ENCODE measurements at places on chromosomes 2 and 18.
A peak's percentile ranks its signal among the peaks of the same experiment; 100 is the strongest.

DNA sequence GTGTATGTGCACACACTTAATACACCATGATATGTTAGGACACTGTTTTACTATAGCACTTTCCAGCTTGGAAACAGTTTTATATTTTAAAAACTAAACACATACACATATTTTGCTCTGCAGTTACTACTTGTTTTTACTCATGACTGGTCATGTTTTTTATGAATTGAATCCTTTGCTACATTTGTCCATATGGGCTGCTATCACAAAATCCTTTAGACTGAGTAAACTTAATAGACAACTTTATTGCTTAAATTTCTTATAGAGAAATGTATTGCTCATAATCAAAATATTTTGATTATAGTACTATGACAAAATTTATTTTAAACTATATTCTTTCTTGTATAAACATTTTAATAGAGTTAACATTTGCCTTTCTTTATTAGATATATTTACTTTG, 314.8 kb downstream of the RBM43 start:
- no peak for DNase-seq

DNA sequence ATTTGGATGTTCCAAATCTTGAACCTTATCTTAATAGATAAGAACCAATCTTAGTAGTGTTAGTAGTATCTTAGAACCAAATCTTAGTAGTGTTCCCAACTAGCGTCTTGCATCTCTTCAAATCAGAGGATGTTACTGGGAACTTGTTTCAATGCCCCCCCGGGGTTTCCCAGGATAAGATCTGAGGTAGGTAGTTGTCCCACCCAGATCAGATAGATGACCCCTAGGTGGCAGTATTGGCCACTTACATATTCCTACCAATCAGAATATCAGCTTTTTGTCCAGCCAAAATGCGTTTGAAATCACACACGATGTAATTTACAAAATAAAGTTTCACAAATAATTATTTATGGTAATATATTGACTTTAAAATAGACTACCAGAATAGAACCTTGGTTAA, 314.8 kb downstream of the MBD2 start:
- no peak for DNase-seq

GRCh38 chr2:105744091-105744908, 412 bp upstream of the NCK2 start:
- peak; percentile 71 for DNase-seq

DNA sequence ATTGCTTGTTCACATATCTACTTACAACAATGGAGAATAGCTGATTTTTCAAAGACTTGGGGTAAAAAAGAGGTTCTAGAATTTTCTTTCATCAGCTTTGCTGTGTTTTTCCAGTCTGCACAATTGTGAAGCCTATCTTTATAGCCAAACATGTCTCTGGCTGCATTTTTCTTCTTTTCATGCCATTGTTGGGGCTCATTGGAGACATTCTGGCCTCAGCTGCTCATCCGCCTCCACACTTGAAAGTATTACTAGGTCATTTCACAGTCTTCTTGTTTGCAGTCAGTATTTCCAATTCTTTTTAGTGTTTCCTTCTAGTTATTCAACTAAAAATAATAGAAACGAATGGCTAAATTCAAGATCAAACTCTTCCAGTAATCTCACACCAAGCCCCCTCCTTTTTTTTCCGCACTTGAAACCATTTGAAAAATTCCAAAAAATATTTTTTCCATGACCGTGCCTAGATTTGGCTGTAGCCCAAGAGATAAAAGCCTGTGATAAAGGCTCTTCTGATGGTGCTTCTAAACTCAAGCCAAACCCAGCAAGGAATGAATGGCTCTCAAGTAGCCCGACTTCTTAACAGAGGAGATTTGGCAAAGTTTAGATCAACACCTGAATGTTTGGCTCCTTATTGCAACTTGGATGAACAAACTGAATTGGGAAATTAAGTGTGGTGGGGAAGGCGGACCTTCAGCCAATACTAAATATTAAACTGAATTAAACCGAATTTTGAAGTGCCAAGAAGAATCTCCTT, 103.4 kb downstream of the NRP2 start:
- no peak for DNase-seq

- no peak for DNase-seq
Observed at GRCh38 chr2:215522237-215522636, 86.4 kb upstream of the FN1 start.

DNA sequence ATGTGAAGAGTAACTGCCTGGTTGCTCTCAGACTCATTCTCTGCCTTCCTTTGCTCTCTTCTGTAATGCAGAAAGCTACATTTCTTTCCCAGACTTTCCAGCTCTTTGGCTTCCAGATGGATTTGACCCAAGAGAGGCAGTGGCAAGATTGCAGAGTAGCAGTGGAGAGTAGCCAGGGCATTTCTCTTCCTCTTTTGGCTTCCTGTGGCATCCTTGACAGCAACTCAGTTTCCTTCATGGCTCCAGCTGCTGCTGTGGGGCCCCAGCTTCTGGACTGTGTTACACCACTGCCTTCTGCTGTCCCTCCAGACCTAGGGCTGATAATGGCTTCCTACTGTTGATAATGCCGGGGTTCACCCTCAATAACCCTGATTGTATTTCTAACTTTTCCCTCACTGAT, 469.4 kb upstream of the SPRED2 start:
- no peak for DNase-seq

DNA sequence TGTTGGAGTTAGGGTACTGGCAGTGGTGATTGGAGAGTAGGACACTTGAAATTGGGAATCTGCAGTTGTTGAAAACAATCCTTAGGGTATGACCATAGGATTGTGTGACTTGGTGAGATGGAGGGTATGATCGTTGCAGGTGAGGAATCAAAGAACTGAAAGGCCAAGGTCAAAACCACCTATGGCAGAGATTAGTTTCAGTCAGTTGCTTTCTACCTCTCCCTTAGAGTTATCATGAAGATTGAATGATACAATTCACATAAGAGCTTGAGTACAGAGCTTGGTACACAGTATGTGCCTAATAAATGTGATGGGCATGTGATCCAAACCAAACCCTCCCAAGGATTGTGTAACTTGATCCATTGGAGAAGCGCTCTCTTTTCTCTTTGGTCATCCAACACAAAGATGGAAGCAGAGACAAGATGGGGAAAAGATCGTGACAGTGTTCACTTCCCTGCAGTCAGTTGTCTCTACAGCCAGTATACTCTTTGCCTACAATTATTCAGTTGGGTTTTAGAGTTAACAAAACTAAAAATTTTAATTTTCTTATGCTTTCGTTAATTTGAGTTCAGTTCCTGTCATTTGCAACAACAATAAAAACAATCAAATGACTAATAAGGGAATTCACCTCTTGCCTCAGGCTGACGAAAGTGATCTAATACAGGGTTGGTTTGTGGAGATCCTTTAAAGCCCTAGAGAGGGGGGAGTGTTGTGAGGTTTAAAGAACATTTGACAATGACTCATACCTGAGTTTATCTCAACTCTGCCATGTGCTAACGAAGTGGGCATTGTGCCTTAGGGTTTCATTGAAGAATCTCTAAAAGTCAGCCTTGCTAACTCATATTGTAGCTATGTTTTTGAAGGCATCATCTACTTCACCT, 14.8 kb upstream of the SMAD2 start:
- DNase-seq: no peak

GRCh38 chr2:85181134-85181631, 48.0 kb downstream of the TCF7L1 start:
- no peak for DNase-seq

DNA sequence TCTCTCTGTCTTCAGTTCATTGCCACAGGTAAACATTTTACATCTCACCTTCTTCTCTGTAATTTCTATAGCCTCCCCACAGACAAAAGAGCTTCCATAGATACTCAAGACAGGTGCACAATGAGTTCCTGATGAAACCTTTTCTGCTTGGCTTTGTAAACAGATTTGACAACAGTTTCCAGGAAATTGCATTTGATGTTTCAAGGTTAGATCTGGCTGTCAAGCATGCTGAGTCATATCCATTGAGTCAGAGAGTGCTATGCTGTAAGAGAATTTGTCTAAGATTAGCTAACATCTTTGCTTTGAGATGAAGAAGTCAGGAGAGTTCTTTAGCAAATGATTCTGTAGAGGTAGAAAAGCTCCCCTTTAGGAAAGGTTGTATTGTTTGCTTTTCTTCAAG, 40.6 kb upstream of the MAP2 start:
- DNase-seq: no peak

- DNase-seq: no peak
Observed at GRCh38 chr2:8457699-8458502, 224.0 kb upstream of the ID2 start.

DNA sequence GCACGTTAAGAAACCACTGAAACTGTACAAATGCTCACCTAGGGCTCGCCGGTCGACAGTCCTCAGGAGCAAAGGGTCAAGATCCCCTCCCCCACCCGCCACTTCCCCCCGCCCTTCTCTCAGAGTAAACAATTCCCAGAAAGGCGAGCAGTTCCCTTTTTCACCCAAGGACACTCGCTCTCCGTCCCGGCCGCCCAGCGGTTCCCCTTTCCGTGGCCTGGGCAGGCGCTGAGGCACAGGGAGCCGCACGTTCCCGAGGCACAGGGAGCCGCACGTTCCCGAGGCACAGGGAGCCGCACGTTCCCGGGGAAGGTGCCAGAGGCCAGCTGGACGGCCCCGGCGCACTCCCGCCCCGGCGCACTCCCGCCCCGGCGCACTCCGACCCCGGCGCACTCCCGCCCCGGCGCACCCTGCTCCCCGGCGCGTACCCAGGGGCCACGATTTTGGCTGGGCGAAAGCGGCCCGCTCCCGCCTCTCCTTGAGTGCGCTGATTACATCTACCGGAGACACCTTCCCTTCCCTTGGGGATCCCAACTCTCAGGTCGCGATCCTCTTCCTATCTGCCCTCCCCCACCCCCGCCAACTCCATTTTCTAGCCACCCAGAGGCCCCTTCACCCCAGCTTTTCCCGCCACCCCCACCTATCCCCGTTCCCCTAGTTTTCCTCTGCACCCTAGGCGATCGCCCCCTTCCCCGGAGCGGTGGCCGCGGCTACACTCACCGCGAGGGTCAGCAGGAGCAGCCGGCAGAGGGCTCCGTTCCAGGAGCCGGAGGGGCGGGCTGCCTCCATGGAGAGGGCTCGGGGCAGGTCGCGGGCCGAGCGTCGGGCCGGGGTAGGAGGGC, 817 bp downstream of the DSC2 start:
- DNase-seq: peak; percentile 39

GRCh38 chr2:233418761-233419546, 64.7 kb downstream of the DGKD start:
- DNase-seq: no peak

GRCh38 chr2:120772261-120772660, 36.6 kb downstream of the GLI2 start:
- no peak for DNase-seq

- no peak for DNase-seq
Observed at GRCh38 chr18:23921716-23922285, 92.8 kb upstream of the TTC39C start.

DNA sequence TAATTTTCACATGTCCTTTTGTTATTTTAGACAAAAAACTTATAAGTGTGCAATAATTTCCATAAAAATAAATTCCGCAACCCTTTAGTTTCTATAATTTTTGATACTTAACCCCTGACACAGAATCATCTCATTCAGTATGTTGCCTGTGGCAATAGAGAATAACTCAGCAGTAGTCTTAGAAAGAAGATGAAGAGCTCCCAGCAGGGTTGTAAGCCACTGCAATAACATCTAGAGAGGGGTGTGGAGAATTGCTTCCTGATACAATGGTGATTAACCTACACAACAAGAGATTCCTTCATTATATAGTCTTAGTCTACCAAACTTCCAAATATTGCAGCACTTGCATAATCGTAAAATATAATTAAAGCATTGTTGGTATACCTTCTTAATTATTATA, 118.9 kb downstream of the TMX3 start:
- DNase-seq: no peak

- DNase-seq: no peak
Observed at GRCh38 chr2:96954011-96954846, 32.2 kb downstream of the FAM178B start.

DNA sequence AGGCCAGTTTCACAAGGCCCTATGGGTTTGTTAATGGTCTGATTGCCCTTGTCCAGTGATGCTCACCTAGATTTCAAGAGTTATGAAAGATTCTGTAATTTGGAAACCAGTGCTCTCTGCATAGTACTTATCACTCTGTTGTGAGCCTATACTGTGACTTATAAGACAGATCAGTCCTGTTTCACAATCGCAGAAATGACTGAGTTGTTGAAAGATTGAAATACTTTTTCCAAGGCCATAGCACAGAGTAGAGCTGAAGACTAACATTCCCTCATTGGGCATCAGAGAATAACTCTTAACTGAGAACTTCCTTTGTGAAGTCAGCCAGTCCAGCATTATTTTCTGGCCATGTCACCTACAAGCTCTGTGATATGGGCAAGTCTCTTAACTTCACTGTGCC, 44.0 kb downstream of the CCDC85A start:
- DNase-seq: no peak

DNA sequence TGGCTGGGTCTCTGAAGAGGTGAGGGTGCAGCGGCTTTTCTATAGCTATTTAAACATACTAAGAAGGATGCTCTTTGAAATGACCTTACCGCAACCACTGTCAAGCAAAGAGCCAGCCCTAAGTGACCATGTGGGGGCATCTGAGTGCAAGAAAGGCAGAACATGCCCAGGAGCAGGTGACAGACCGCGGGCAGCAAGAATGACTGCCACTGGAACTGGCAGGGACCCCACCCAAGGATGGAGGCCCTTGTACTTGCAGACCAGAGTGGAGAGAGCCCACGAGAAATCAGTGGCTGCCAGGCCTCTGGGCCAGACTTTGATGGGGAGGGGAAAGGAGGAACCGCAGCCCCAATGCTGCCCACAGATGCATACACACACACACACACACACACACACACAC, 33.1 kb downstream of the DNMT3A start:
- no peak for DNase-seq

- no peak for DNase-seq
Observed at GRCh38 chr2:7127156-7127555, 209.9 kb downstream of the RNF144A start.

DNA sequence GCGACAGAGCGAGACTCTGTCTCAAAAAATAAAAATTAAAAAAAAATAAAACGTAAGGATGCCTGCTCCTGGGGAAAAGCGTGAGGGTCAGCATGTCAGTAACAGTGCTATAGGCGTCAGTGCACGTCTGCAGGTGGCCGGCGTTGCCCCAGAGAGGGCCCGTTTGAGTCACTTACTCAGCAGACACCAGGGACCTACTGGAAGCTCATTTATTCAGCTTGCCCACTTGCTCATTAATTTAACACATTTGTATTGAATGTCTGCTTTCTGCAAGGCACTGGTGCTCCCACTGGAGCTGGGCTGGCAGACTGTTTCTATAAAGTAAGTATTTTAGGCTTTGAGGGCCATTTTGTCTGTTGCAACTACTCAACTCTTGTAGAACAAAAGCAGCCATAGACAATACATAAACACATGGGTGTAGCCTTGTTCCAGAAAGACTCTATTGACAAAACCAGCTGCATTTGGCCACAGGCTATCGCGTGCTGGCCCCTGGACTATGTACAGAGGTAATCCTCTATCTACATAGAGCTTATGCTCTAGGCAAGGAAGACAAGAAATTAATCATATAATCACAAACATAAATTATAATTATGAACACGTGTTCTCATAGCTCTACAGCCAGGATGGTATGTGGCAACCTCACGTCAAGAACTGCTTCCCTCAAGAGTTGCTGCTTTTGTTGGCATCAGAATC, 73.2 kb downstream of the KLHL29 start:
- DNase-seq: no peak

Measured in right renal pelvis (tissue), 4 donors.